Stomach (tissue), 19 donors: ENCODE measurements at places on chromosomes 4 and X. TPM values are rescaled to one million over a fixed set of nuclear protein-coding genes. Genes with fewer than 3 reads are reported as not detected.
A peak's percentile ranks its signal among the peaks of the same experiment; 100 is the strongest.

The MAGEB18 gene
- not detected for total RNA-seq

The BLTP1 gene
- 96.3 TPM for total RNA-seq

DNA sequence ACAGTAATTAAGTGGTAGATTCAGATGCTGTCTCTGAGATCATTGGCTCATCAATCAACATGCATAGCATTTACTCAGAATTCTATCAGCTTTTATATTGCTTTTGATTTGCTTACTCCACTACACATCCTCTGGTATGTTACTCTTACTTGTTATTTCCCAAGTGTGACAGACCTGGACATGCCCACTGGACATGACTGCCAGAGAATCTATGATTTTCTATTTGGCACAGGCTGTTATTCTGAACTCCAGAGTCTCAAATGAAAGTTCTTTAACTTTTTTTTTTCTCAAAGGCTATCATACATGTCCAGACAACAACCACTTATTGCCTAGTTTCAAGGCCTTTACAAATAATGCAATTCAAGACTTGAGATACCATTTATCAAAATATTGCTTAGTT lies 116.1 kb upstream of the ARHGAP24 start:
- H3K4me3 ChIP-seq: no peak overlapping the region
- no peaks in the 10 kb centered on the region for H3K27me3 ChIP-seq
- no peak for DNase-seq
- no peaks in the 10 kb centered on the region for H3K36me3 ChIP-seq
- no peak overlapping the region for H3K27ac ChIP-seq

- no peaks in the 10 kb centered on the region for H3K36me3 ChIP-seq
- no peaks in the 10 kb centered on the region for H3K27me3 ChIP-seq
- no peaks in the 10 kb centered on the region for H3K4me1 ChIP-seq
- H3K27ac ChIP-seq: no peak overlapping the region
Observed at GRCh38 chr4:133623847-133624246, 474.8 kb downstream of the PCDH10 start.

DNA sequence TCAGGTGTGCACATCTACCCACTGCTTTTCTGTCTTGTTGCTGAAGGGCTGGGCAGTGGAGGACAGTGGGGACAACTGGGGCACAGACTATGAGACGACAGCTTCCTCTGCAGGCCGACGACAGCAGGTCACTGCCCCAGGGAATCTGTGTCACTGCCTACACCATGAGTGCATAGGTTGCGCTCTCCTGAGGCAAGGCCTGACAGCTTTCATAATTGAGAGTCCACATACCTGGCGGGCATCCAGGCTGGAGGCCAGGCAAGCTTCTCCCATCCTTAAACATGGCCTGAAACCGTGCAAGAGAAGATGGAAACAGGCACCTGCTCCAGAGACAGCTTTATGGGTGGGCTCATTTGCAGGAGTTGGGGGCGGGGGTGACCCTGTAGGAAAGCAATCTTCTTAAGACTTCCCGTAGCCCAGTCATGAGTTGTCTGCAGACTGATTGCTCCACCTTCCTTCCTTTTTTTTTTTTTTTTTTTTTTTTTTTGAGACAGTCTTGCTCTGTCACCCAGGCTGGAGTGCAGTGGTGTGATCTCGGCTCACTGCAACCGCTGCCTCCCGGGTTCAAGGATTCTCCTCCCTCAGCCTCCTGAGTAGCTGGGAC lies 2.9 kb downstream of the ANOS1 start:
- H3K27ac ChIP-seq: no peak overlapping the region
- H3K27me3 ChIP-seq: peaks cover 27% of the 10 kb centered on the region
- no peak for DNase-seq
- H3K4me3 ChIP-seq: no peak overlapping the region
- H3K36me3 ChIP-seq: no peaks in the 10 kb centered on the region

DNA sequence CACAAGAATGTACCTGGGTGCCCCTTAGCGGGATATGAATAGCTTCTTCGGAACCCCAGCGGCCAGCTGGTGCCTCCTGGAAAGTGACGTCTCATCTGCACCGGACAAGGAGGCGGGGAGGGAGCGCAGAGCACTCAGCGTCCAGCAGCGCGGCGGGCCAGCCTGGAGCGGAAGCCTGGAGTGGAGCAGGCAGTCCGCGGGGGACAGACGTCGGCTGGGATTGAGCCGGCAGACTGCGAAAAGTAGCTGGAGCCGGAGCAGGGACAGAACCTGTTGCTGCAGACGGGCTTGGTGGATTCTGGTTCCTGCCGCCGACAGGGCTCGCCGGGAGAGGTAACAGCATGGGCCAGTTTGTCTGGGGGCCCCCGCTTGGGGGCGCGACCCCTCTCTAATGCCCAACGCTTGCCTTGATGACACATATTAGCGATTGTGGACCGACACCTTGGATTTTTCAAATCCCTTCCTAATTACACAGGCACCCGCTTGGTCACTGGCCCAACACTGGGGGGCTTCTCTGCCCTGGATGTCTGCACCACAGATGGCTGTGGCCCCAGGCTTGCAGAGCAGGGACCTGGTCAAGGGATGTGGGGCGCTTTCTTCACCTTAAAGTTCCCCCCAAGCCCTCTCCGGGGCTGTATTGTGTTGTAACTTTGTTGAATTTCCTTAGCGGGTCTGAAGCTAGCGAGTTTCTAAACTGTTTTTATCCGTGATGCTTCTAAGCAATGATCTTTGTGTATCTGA lies at the start of gene NPFFR2:
TSS of gene NPFFR2 (plus strand) at position 133 of the 741 bp plus-strand sequence. CDS start 96,592 bp downstream, outside the sequence.
- no peak for DNase-seq
- no peak within 1 kb of the TSS for H3K27ac ChIP-seq
- no peaks in the 10 kb centered on the region for H3K36me3 ChIP-seq
- H3K4me3 ChIP-seq: peak within 1 kb of the TSS; percentile 25
- H3K4me1 ChIP-seq: no peaks in the 10 kb centered on the region
